Stimulated activated CD8-positive, alpha-beta memory T cell treated with anti-CD3 and anti-CD28 coated beads, Interleukin-4, amount 100 ng/mL, for 4 hours (primary cell): ENCODE measurements at places on chromosomes 1 and 21.

GRCh38 chr21:37983336-37984095 is 67.3 kb upstream of the KCNJ6 start:
- no peak for DNase-seq

DNA sequence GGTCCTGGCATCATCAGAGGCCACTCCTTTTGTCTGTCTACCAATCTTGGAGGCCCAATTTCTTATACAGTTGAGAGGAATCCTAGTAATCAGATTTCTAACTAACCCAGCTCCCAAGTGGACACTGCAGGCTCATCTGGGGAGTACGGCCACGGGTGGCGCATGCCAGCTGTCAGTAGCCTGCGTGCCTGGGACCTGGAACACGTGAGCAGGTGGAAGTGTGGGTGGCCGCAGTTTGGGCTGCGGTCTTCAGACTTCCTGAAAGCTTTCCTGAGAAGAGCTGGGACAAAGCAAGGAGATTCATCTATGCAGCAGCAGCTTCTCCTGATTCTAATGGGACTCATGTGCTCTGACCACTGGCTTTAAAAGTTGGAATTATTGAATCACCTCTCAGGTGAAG is 12.4 kb downstream of the ADORA3 start:
- DNase-seq, result no peak

GRCh38 chr1:9351654-9352271 is 59.1 kb downstream of the SPSB1 start:
- DNase-seq, result no peak

- no peak for DNase-seq
These were observed 167.6 kb downstream of the RHOU start for GRCh38 chr1:228902781-228903433.

GRCh38 chr21:32311621-32312020 is 13.0 kb downstream of the MRAP start:
- no peak for DNase-seq

- no peak for DNase-seq
These were observed 49.9 kb upstream of the CYP2J2 start for GRCh38 chr1:59976194-59977074.

DNA sequence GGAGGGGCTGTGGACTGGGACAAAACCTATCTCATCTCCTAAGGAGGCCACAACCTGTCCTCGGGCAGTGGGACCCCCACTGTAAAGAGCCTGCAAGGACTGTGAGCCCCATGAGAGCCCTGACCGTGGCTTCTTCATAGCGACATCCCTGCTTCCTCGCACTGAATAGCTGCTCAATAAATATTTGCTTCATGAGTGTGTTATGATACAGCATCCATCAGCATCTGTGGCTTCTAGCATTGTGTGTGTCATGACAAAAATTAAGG is 40.5 kb upstream of the CSF3R start:
- no peak for DNase-seq

GRCh38 chr1:33653226-33653625 is 180.8 kb downstream of the ZSCAN20 start:
- no peak for DNase-seq
